ENCODE measurements at places on chromosomes 2 and 18.

GRCh38 chr2:88398180-88398579, 54.3 kb downstream of the FOXI3 start:
- no peak for DNase-seq

- DNase-seq, result no peak
Measured at GRCh38 chr18:58562146-58562998, 66.5 kb downstream of the ALPK2 start.

DNA sequence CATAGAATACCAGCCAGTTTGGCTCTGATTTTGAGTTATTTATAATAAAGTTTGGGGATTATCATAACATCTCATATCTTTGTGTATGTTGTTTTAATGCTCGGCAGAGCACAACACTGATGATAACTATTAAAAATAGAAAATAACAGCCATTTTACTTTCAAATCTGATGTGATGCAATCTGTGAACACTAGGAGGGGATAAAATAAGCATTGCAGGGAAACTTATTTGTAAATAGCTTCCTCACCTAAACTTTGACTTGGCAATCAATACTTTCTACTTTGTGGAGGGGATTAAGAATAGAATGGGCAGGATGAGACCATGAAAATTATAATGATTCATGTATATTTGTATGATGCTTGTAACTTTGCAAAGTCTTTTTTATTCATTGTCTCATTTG, 54.4 kb downstream of the USP14 start:
- peak; percentile 9 for DNase-seq

DNA sequence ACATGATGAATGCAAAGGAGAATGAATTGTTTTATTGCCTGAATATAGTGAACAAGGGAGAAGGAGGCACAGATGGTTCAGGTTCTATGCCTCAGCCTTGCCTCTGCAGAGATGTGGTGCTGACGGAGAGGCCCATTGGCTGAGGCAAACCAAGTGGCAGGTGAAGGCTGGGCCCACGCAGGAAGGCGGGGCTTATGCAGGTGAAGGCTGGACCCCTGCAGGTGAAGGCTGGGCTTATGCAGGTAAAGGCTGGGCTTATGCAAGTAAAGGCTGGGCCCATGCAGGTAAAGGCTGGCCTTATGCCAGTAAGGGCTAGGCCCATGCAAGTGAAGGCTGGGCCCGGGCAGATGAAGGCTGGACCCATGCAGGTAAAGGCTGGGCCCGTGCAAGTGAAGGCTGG, 414.7 kb downstream of the LRATD1 start:
- no peak for DNase-seq

- peak; percentile 92 for DNase-seq
Measured at GRCh38 chr2:125427721-125428315, 1228.1 kb upstream of the GYPC start.

DNA sequence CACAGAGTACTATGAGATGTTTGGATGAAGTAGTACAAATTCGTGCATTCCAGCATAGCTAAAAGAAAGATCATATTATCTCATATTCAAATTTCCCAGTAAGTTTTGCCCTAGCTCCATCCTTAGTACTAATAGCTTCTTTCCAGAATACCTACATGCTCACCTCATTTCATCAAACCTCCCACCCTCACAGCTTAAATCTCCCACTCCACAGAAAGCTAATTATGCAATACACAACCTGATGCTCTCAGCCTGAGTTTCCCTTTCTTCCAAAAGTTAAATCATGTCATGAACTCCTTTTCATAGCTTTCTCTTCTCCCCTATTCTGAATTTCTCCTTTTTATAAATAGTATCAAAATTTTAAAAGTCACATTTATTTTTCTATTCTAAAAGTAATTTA, 34.6 kb downstream of the DNAH6 start:
- no peak for DNase-seq

DNA sequence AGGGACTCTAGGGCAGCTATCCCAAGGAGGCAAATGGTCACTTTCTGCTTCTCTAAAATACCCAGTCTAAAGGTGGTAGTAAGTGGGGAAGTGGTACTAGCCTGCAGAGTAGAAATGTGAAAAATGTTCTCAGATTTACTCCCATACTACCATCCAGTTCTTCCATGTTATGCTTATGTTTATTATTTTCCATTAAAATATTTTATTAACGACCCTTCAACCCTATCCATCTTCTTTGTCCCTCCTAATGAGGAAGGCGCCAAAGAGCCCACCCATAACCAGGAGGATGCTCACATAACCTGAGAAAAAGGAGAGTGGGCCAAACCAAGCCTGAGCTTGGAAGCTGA, 153.5 kb downstream of the ANTXR1 start:
- no peak for DNase-seq

Data from LHCN-M2 (cell line).